ENCODE measurements at places on chromosomes 7 and 10. TPM values are rescaled to one million over a fixed set of nuclear protein-coding genes. Genes with fewer than 3 reads are reported as not detected.

The TRPV6 gene
- under 0.01 TPM for total RNA-seq

The TMEM106B gene
- total RNA-seq, result 31.2 TPM

The ANKIB1 gene
- 87.0 TPM for total RNA-seq

The SCIN gene
- 0.98 TPM for total RNA-seq

The MEST gene
- 68.1 TPM for total RNA-seq

The CDHR3 gene
- 11.6 TPM for total RNA-seq

The RGR gene
- 0.49 TPM for total RNA-seq

The OR13A1 gene
- not detected for total RNA-seq

The XRCC2 gene
- total RNA-seq, result 2.2 TPM

The SUMF2 gene
- 35.7 TPM for total RNA-seq

The AMPH gene
- 47.0 TPM for total RNA-seq

The NPSR1 gene
- total RNA-seq, result not detected

The SLC29A3 gene
- total RNA-seq, result 1.2 TPM

The NKX2-3 gene
- total RNA-seq, result under 0.01 TPM

The PPP1R3A gene
- not detected for total RNA-seq

The NACAD gene
- 8.9 TPM for total RNA-seq

The OR2A1 gene
- total RNA-seq, result under 0.01 TPM

The SLC26A5 gene
- total RNA-seq, result not detected

The CALML3 gene
- not detected for total RNA-seq
